ENCODE measurements at places on chromosomes 1 and 21. TPM values are rescaled to one million over a fixed set of nuclear protein-coding genes. Genes with fewer than 3 reads are reported as not detected.

GCSAML gene
- total RNA-seq = not detected

PDC gene
- not detected for total RNA-seq

BRINP3 gene
- under 0.01 TPM for total RNA-seq

TSPAN1 gene
- total RNA-seq = 0.18 TPM

FAM167B gene
- total RNA-seq = 0.18 TPM

PCSK9 gene
- under 0.01 TPM for total RNA-seq

C1orf141 gene
- total RNA-seq = not detected

C1QC gene
- total RNA-seq = not detected

RGS8 gene
- total RNA-seq = not detected

KRTAP19-3 gene
- not detected for total RNA-seq

CATSPERE gene
- total RNA-seq = 0.18 TPM

ILDR2 gene
- under 0.01 TPM for total RNA-seq

TMEM54 gene
- total RNA-seq = 25.5 TPM

COL6A2 gene
- 222 TPM for total RNA-seq

AIRE gene
- not detected for total RNA-seq

TMEM200B gene
- 4.8 TPM for total RNA-seq

LDLRAD1 gene
- not detected for total RNA-seq

PWP2 gene
- total RNA-seq = 7.0 TPM

Data from IMR-90 (cell line).